ENCODE measurements at places on chromosomes 13 and 19.

- peaks cover 5% of the 10 kb centered on the region for H3K27me3 ChIP-seq
- H3K4me3 ChIP-seq, result no peak overlapping the region
- no peak overlapping the region for H3K27ac ChIP-seq
These were observed 206.5 kb upstream of the TSHZ3 start for GRCh38 chr19:31555634-31556215.

- peaks cover 7% of the 10 kb centered on the region for H3K4me1 ChIP-seq
- no peak overlapping the region for H3K27ac ChIP-seq
- H3K36me3 ChIP-seq, result no peaks in the 10 kb centered on the region
- no peak overlapping the region for H3K4me3 ChIP-seq
These were observed 9.5 kb downstream of the ZAR1L start for GRCh38 chr13:32305646-32306045.

- H3K27ac ChIP-seq, result no peak overlapping the region
- no peaks in the 10 kb centered on the region for H3K4me1 ChIP-seq
- H3K36me3 ChIP-seq, result peaks cover 4% of the 10 kb centered on the region
- H3K4me3 ChIP-seq, result no peak overlapping the region
- no peaks in the 10 kb centered on the region for H3K27me3 ChIP-seq
These were observed 402.2 kb upstream of the ZNF507 start for GRCh38 chr19:31943191-31943661.

GRCh38 chr19:10230173-10230860, 814 bp downstream of the S1PR2 start:
- peaks cover 27% of the 10 kb centered on the region for H3K36me3 ChIP-seq
- H3K27me3 ChIP-seq, result no peaks in the 10 kb centered on the region
- peaks cover 17% of the 10 kb centered on the region for H3K4me1 ChIP-seq

GRCh38 chr19:55146078-55146704, 2.8 kb downstream of the TNNT1 start:
- H3K4me3 ChIP-seq, result no peak overlapping the region
- H3K4me1 ChIP-seq, result peaks cover 10% of the 10 kb centered on the region
- no peak overlapping the region for H3K27ac ChIP-seq
- no peak for DNase-seq
- H3K27me3 ChIP-seq, result peaks cover 86% of the 10 kb centered on the region

- no peak overlapping the region for H3K27ac ChIP-seq
- no peaks in the 10 kb centered on the region for H3K36me3 ChIP-seq
- no peaks in the 10 kb centered on the region for H3K4me1 ChIP-seq
- no peak for DNase-seq
These were observed 188.5 kb upstream of the HTR2A start for GRCh38 chr13:47085346-47085745.

- no peaks in the 10 kb centered on the region for H3K4me1 ChIP-seq
- DNase-seq, result no peak
- no peak overlapping the region for H3K27ac ChIP-seq
- no peak overlapping the region for H3K4me3 ChIP-seq
- no peaks in the 10 kb centered on the region for H3K27me3 ChIP-seq
- H3K36me3 ChIP-seq, result no peaks in the 10 kb centered on the region
These were observed 35.4 kb downstream of the SLC10A2 start for GRCh38 chr13:103030776-103031175.

GRCh38 chr13:43472339-43472738, 314.4 kb downstream of the ENOX1 start:
- H3K27me3 ChIP-seq, result no peaks in the 10 kb centered on the region
- H3K36me3 ChIP-seq, result no peaks in the 10 kb centered on the region
- no peak overlapping the region for H3K27ac ChIP-seq
